Fibroblast of lung (primary cell): ENCODE measurements at places on chromosomes 12 and 14. TPM values are rescaled to one million over a fixed set of nuclear protein-coding genes. Genes with fewer than 3 reads are reported as not detected.

KRT80 gene
- under 0.01 and 0.17 TPM in 2 replicates for total RNA-seq

TROAP gene
- 0.51 and 6.3 TPM in 2 replicates for total RNA-seq

OTOGL gene
- under 0.01 and 0.17 TPM in 2 replicates for total RNA-seq

MYL2 gene
- total RNA-seq = not detected in 2 replicates

SPTB gene
- under 0.01 TPM in 1 of 2 replicates, not detected in the other for total RNA-seq
